ENCODE measurements at places on chromosomes 6 and 20. TPM values are rescaled to one million over a fixed set of nuclear protein-coding genes. Genes with fewer than 3 reads are reported as not detected.

RAET1L gene
- not detected for total RNA-seq

CCN6 gene
- not detected for total RNA-seq

DEF6 gene
- 6.7 TPM for total RNA-seq

PACRG gene
- total RNA-seq, result 1.5 TPM

RALGAPA2 gene
- 25.1 TPM for total RNA-seq

PAK5 gene
- 8.8 TPM for total RNA-seq

NFATC2 gene
- 0.61 TPM for total RNA-seq

BTNL2 gene
- total RNA-seq, result not detected

GZF1 gene
- 14.5 TPM for total RNA-seq

- DNase-seq, result no peak
- H3K4me3 ChIP-seq, result no peak overlapping the region
- no peaks in the 10 kb centered on the region for H3K4me1 ChIP-seq
- no peaks in the 10 kb centered on the region for H3K27me3 ChIP-seq
- H3K36me3 ChIP-seq, result no peaks in the 10 kb centered on the region
Observed at GRCh38 chr20:38337561-38338140, 8.6 kb upstream of the LBP start.

GRCh38 chr6:31441365-31442267 lies 38.2 kb downstream of the MICA start:
- no peak overlapping the region for H3K4me3 ChIP-seq
- H3K36me3 ChIP-seq, result no peaks in the 10 kb centered on the region
- no peaks in the 10 kb centered on the region for H3K4me1 ChIP-seq
- DNase-seq, result peak; percentile 89

GRCh38 chr6:111759836-111760785 lies 113.1 kb downstream of the FYN start:
- H3K4me1 ChIP-seq, result no peaks in the 10 kb centered on the region
- H3K36me3 ChIP-seq, result no peaks in the 10 kb centered on the region
- no peak overlapping the region for H3K4me3 ChIP-seq
- no peak for DNase-seq
- H3K27me3 ChIP-seq, result no peaks in the 10 kb centered on the region

- H3K27ac ChIP-seq, result no peak overlapping the region
- H3K4me3 ChIP-seq, result no peak overlapping the region
- H3K4me1 ChIP-seq, result no peaks in the 10 kb centered on the region
- peaks cover 6% of the 10 kb centered on the region for H3K27me3 ChIP-seq
Observed at GRCh38 chr6:165218829-165219228, 90.6 kb downstream of the C6orf118 start.

- no peaks in the 10 kb centered on the region for H3K27me3 ChIP-seq
- no peaks in the 10 kb centered on the region for H3K4me1 ChIP-seq
- no peak for DNase-seq
- H3K36me3 ChIP-seq, result no peaks in the 10 kb centered on the region
Observed at GRCh38 chr6:22003287-22003686, 293.5 kb downstream of the PRL start.

DNA sequence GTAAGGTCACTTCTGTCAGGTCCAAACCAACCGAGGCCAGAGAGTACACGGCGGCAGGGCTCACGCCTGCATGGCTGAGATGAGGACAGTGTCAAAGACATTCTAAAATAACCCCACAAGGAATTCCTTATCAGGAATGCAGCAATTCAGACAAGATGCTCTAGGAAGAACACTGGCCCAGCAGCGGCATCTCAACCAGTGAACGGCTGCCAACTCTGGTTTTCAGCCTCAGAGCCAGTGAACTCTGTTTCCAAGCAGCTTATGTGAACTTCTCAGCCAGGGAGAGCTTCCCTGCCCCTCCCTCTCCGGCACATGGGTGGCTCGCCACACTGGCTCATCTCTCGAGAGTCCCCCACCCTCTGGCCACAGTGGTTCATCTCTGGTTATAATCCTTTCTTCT lies 36.9 kb downstream of the KCNQ2 start:
- no peak overlapping the region for H3K4me3 ChIP-seq
- H3K36me3 ChIP-seq, result no peaks in the 10 kb centered on the region
- H3K27ac ChIP-seq, result no peak overlapping the region
- no peaks in the 10 kb centered on the region for H3K27me3 ChIP-seq
- no peak for DNase-seq
- H3K4me1 ChIP-seq, result no peaks in the 10 kb centered on the region

DNA sequence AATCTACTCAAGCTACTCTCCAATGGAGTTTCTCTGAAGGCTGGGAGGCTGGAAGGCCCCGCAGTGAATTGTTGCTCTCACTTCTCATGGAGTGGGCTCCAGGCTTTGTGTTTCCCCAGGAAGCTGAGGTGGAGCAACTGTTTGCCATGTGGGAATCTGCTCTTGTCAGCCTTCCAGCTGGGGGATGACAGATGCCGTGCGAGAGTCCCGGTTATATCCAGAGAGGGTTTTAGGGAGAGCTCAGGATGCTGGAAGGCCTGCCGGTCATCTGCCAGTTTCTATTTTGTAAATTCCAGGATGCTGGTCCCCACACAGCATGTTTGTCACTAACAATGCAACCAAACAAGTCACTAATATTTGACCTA lies 98.2 kb upstream of the NAA20 start:
- no peaks in the 10 kb centered on the region for H3K36me3 ChIP-seq
- no peak overlapping the region for H3K27ac ChIP-seq
- no peak for DNase-seq
- H3K4me1 ChIP-seq, result peaks cover 9% of the 10 kb centered on the region

DNA sequence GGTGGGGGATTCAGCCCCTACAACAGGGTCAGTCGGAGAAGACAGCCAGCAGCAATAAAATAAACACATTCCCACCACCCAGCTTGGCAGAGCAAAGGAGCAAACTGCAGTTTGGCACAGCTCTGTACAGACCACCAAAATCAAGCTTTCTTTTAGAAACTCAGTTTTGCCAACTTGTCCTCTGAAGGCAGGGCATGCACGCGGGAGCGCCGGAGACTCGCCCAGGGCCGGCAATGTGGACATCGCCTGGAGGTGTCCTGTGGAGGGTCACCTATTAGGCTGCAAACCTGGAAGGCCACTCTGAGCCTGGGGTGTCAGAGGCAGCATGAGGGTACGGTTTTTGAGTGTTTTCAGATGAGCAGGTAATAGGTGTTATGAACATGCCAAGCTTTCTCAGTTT lies 34.7 kb downstream of the TMEM242 start:
- H3K27ac ChIP-seq, result no peak overlapping the region
- no peak for DNase-seq
- H3K4me3 ChIP-seq, result no peak overlapping the region
- H3K27me3 ChIP-seq, result no peaks in the 10 kb centered on the region
- no peaks in the 10 kb centered on the region for H3K4me1 ChIP-seq

DNA sequence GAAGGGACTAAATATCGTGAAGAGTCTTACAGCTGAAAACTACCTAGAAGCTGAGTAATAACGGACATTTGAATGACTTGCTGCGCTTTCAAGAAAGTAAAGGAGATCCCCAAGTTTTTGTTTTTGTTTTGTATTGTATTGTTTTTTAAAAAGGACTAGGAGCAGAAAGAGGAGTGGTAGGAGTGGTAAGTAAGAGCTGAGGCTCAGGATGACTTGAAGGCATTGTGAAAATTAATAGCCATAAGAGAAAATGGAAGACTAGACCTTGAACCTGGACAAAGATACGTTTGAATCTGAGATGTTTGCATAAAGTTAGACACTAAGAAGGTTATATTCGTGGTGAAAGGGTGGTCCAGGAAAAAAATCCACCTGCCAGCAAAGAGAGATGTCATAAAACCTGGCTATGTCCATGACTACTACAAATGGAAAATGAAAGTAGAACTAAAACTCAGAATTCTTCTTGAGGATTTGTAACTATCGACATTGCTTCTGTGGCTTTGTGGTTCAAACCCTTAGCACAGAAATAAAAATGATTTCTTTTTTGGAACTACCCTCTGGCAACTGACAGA lies 824.8 kb upstream of the FLRT3 start:
- peak overlapping the region; percentile 48 for H3K4me3 ChIP-seq
- H3K27ac ChIP-seq, result no peak overlapping the region
- H3K27me3 ChIP-seq, result no peaks in the 10 kb centered on the region
- no peaks in the 10 kb centered on the region for H3K36me3 ChIP-seq
- DNase-seq, result no peak

DNA sequence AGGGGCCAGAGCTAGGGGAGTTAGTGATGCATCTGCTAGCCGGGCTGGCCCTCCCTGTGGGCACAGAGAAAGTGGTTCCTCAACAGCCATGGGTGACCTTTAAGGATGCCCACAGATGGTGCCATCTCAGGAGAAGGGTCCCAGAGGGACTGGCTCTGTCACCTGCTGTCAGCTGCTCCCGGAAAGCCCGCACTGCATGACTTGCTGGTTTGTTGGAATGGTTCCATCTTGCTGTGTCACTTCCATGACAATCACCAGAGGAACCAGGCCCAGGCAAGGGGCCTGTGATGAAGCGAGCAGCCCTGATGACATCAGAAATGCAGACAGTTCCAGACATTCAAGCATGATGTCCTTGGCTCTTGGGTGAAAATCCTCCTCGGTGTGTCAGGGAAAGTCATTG lies 125.2 kb downstream of the PHACTR3 start:
- DNase-seq, result no peak
- H3K4me3 ChIP-seq, result no peak overlapping the region
- peaks cover 3% of the 10 kb centered on the region for H3K27me3 ChIP-seq
- no peaks in the 10 kb centered on the region for H3K4me1 ChIP-seq
- no peaks in the 10 kb centered on the region for H3K36me3 ChIP-seq

- H3K27ac ChIP-seq, result no peak overlapping the region
- no peaks in the 10 kb centered on the region for H3K36me3 ChIP-seq
- H3K4me1 ChIP-seq, result no peaks in the 10 kb centered on the region
- no peak overlapping the region for H3K4me3 ChIP-seq
- no peaks in the 10 kb centered on the region for H3K27me3 ChIP-seq
Observed at GRCh38 chr6:165676435-165677068, 13.5 kb upstream of the PDE10A start.

DNA sequence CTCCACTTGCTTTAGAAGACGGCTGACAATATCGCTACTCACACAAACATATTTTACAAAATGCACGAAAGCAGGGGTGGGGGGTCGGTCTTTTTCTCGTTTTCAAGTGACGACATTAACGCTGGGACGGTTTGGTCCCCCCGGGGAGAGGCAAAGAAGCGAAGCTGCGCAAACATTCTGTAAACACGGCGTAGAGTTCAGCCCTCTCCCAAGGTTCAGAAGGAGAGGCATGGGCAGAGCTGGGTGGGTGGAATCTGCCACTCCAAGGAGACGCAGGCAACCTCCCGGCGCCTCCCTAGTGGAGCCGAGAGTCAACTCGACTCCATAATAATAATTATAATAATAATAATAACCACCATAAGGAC lies 2.4 kb downstream of the NKX2-2 start:
- peaks cover 22% of the 10 kb centered on the region for H3K4me1 ChIP-seq
- no peak overlapping the region for H3K27ac ChIP-seq

GRCh38 chr6:93021235-93021915 lies 398.0 kb downstream of the EPHA7 start:
- no peak overlapping the region for H3K27ac ChIP-seq
- no peak for DNase-seq
- no peaks in the 10 kb centered on the region for H3K36me3 ChIP-seq
- H3K4me3 ChIP-seq, result no peak overlapping the region

- peak overlapping the region; percentile 93 for H3K27ac ChIP-seq
- H3K4me1 ChIP-seq, result peaks cover 69% of the 10 kb centered on the region
- no peak overlapping the region for H3K4me3 ChIP-seq
- no peaks in the 10 kb centered on the region for H3K27me3 ChIP-seq
Observed at GRCh38 chr6:111591901-111592461, 13.7 kb downstream of the TRAF3IP2 start.

DNA sequence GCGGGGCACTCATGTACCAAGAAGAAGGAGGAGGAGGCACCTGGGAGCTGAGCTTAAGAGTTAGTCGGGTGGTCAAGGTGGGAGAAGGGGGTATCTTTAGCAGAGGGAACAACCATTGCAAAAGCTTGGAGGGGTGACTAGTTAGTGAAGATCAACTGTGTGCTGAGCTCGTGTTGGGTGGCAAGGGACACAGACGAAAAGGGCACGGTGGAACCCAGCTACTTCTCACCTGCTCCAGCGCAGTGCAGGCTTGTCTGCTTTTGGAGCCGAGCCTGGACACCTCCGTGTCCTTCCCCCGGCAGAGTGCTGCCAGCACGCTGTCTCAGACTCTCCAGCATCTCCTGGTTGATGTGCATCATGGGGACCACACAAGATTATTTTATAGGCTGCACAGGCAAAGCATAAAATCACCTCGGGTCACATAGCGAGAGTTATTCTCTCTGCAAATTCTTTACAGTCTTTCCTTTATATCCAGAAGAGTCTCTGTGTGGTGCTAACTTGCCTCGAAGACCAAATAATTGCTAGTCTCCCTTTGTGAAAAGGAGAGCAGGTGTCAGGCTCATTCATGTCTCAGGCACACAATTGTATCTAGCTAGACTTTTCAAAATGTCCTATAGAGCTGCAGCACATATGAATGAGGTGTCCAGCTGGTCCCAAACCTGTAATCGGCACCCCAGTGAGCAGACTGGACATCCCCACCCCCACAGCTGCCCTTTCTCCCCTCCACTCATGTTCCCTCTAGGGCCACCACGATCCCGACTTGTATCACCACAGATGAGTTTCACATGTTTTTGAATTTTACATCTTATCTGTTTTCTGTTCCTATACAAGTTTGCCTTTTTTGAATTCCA lies 123.4 kb downstream of the CEBPB start:
- no peak overlapping the region for H3K27ac ChIP-seq
- no peak overlapping the region for H3K4me3 ChIP-seq
- DNase-seq, result no peak

DNA sequence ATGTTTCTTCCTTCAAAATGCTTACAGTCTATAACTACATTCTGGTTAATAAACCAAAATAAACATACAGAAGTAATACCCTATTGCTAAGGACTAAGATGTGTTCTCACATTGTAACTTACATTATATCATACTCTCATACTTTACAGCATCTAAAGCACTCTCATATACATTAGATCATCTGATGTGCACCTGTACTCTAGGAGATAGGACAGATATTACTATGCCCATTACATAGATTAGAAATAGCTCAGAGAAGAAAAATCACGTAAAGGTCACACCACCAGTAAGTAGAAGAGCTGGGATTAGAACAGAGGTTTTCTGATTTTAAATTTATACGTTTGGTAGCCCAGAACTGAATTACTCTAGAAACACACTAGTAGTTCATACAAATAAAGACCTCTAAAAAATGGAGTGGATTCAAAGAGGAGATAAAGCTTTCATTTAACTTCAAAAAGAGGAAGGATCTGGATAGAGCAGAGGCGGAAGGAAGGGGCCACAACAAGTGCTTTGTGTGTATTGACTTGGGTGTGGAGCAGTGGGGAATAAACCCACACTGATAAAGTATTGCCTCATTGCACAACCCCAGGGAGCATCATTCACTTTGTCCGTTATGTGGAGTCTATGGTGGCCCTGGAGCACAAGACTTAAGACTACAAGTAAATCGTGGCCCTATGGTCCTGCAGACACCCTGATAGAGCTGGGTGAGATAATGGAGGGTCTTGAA lies 30.9 kb downstream of the SLC2A12 start:
- H3K36me3 ChIP-seq, result no peaks in the 10 kb centered on the region
- no peak for DNase-seq
- no peak overlapping the region for H3K4me3 ChIP-seq
- no peaks in the 10 kb centered on the region for H3K4me1 ChIP-seq

GRCh38 chr6:4584801-4585200 lies 191.4 kb upstream of the CDYL start:
- H3K4me3 ChIP-seq, result no peak overlapping the region
- no peak for DNase-seq
- H3K27me3 ChIP-seq, result no peaks in the 10 kb centered on the region
- no peak overlapping the region for H3K27ac ChIP-seq
- H3K4me1 ChIP-seq, result peaks cover 8% of the 10 kb centered on the region

- H3K4me3 ChIP-seq, result no peak overlapping the region
- no peaks in the 10 kb centered on the region for H3K36me3 ChIP-seq
- no peaks in the 10 kb centered on the region for H3K27me3 ChIP-seq
- peaks cover 24% of the 10 kb centered on the region for H3K4me1 ChIP-seq
- H3K27ac ChIP-seq, result peak overlapping the region; percentile 18
Observed at GRCh38 chr6:34679552-34680253, 16.9 kb downstream of the ILRUN start.
